ENCODE measurements at places on chromosomes 3 and 15.

GRCh38 chr3:13748276-13748879 lies 131.5 kb downstream of the WNT7A start:
- DNase-seq: no peak

- DNase-seq: no peak
Measured at GRCh38 chr3:146777941-146778340, 172.8 kb upstream of the PLSCR5 start.

DNA sequence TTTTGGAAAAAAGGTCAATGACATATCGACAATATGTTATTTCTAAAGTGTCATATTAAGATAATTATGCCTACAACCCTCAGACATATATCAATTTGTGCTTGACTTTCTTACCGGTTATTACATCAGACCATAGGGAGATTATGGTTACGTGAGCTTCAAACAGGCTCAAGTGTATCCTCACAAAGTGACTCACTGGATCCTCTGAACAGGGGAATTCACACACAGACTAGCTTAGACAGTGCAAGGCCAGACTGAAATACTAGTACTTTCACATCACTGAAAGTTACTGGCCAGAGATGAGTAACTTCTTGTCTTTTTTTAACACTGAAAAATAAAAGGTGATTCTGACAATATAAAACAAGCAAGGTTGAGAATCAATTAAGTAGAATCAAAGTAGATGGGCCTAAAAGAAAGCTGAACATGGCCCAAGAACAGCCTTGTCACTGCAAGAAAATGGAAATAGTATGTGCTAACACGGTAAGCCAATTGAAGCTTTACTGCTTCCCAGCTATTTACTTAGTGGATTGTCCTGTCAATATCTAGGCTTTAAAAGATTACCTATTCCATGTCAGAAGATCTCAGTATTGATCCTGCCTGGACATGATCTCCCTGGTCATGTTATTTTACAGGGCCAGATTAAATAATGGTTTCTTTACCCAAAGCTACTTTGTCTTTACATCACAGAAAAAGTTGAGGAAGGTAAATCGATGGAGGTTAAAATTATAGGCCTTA lies 848.6 kb downstream of the ROBO1 start:
- DNase-seq: peak; percentile 30

GRCh38 chr15:57861815-57862586 lies 155.5 kb downstream of the POLR2M start:
- no peak for DNase-seq

- DNase-seq: no peak
Measured at GRCh38 chr3:52232279-52233107, 6.5 kb downstream of the TWF2 start.

GRCh38 chr3:120470870-120471269 lies 20.1 kb upstream of the FSTL1 start:
- DNase-seq: no peak

GRCh38 chr3:194249323-194250097 lies 101.6 kb downstream of the CPN2 start:
- DNase-seq: no peak

DNA sequence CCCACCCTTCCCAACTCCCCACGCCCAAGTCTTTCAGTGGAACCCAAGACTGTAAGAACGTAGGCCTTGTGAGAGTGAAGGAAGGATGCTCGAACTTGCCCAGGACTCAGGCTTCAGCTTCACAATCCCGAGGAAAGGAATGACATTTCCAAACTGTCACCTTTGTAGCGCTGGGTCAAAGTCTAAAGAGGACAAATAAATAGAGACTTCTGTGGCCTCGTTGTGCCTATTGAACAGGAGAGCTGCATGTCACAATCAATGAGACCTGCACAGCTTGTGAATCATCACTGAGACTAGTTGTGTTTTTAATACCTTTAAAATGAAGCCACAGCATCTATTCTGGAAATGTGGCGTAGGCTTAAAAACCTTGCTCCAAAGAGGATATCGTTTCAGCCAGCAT lies 222.8 kb upstream of the ST8SIA2 start:
- DNase-seq: no peak

DNA sequence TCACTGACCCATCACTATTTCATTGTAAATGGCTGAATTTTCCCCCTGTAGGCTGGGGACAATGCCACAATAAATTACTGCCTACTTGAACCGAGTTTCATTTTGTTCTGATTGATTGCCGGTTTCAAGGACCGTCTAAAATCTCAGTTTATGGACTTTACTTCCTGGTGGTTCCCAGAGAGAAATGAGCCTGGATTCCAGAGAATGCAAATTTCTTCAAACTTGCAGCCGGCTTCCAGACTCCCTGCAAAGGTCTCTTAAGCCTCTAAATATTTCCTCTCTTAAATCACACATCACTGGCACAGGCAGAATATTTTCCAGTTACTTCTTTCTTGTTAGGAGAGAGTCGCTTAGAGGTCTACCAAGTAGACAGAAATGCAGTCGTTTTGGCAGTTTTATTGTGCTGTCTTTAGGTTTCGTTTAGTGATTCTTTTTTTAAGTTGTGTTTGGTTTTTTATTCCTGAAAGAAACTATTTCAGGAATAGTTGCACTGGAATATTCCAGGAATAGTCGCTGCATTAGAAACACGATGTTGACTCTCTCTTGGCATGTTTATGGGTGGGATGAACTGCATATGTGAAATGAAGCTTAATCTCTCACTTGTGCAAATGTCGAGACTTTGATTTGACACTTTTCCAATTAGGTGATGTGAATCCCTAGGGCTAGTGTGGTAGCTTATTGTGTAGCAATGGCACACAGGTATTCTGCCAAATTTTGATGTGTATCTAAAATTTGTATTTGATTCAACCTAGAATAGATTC lies 284.1 kb upstream of the NR2E3 start:
- no peak for DNase-seq

GRCh38 chr3:50840983-50841489 lies 166.3 kb downstream of the DOCK3 start:
- no peak for DNase-seq

GRCh38 chr3:101903451-101903871 lies 54.1 kb downstream of the NFKBIZ start:
- no peak for DNase-seq

- no peak for DNase-seq
Measured at GRCh38 chr3:180447136-180447535, 154.8 kb upstream of the TTC14 start.

- DNase-seq: no peak
Measured at GRCh38 chr3:30320392-30320791, 286.0 kb upstream of the TGFBR2 start.

GRCh38 chr3:186807231-186807630 lies 949 bp upstream of the RFC4 start:
- DNase-seq: no peak

GRCh38 chr3:184514171-184514490 lies 47.5 kb upstream of the EPHB3 start:
- no peak for DNase-seq

DNA sequence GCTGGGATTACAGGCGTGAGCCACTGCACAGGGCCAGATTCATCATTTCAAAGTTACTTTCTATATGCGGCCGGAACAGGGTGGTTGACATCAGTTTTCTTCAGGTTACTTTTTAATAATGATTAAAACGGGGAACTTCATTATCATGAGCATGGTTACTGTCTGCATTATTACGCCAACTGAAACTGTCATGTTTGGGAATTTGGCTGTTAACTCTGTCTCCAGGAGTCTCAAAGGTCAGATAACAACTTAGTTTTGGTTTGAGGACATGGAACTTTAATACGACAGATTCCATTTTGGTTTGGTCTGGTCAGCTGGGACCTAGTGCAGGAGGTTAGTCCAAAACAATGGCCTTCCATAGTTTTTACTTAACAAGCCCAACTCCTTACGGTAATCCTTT lies 8.5 kb downstream of the CYP8B1 start:
- no peak for DNase-seq

GRCh38 chr3:112519424-112520001 lies 20.2 kb upstream of the BTLA start:
- DNase-seq: peak; percentile 59

- no peak for DNase-seq
Measured at GRCh38 chr3:123163141-123163540, 38.6 kb upstream of the SEC22A start.

DNA sequence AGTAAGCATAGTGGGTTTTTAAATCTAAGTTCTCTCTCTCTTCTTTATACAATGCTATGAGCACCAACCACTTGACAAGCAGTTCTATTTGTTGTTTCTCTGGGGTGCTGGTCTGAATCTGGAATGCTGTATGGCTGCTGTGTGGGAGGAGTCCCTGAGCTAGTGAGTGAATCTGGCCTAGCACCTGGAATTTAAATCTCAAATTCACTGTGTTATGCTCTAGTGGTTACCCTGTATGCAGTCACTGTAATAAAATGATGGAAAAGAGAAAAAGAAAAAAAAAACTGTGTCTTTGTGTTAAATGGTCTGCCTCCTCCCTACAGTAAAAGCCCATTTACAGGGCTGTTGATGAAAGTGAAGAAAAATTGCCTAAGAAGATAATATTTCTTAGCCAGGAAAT lies 155.0 kb downstream of the ATP8B4 start:
- DNase-seq: no peak

GRCh38 chr15:45549541-45550220 lies 27.1 kb upstream of the SLC30A4 start:
- DNase-seq: no peak

DNA sequence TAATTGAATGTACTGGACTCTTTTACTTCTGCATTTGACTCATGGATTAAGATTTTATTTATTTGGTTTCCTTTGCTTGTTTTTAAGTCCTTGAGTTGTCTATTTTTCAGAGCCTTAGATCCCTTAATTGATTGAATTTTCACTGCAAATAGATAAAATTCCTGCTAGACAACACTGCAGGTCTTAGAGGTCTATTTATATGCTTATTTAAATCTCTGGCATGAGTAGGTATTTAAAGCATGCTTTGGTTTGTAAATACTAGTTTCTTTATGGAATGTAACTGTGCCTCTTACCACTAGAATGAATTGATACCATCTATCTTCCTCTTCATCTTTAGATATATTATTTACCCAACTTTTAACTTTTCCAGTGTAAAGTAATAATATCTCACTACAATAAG lies 20.0 kb downstream of the PLSCR5 start:
- no peak for DNase-seq

- DNase-seq: no peak
Measured at GRCh38 chr3:176005564-176005963, 1146.4 kb downstream of the NAALADL2 start.

DNA sequence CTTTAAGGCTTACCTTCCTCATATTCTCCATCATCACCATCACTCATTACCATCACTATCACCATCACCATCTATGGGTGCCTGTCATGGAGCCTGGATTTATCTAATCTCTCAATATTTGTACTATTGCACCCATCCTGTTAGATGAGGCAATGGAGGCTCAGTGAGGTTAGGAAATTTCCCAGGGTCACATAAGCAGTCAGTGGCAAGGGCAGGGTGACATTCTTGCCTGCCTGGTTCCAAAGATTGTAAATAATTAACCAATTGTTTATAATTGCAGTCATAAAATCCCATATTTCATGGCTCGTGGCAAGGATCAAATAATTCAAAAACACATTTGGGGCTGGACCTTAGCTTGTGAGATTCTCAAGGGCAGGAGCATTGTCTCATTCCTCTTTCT lies 55.2 kb downstream of the MGLL start:
- DNase-seq: no peak

DNA sequence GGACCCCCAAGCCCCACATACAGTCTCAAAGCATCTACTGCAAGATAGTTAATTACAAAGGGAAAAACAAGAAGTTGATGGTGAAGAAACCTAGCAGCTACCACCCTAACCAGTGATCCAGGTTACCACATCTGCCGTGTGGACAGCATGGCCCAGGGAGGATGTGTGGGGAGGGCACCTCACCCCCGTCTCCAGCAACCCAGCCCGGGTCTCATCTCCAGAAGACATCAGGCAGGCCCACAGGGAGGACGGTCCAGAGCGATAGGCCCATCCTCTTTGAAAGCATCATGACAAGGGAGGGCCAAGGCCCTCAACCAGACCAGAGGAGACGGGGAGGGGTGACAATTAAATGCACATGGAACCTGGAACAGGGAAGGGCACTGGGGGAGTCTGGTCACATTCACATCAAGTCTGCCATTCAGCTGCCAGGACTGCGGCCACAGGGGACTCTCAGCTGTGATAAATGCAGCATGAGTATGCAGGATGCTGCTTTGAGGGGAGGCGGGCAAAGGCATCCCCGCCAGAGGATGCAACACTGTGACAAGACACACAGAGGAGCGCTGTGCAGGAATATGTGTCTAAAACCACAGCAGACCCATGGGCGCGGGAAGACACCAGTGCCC lies 18.8 kb downstream of the ZXDC start:
- no peak for DNase-seq

DNA sequence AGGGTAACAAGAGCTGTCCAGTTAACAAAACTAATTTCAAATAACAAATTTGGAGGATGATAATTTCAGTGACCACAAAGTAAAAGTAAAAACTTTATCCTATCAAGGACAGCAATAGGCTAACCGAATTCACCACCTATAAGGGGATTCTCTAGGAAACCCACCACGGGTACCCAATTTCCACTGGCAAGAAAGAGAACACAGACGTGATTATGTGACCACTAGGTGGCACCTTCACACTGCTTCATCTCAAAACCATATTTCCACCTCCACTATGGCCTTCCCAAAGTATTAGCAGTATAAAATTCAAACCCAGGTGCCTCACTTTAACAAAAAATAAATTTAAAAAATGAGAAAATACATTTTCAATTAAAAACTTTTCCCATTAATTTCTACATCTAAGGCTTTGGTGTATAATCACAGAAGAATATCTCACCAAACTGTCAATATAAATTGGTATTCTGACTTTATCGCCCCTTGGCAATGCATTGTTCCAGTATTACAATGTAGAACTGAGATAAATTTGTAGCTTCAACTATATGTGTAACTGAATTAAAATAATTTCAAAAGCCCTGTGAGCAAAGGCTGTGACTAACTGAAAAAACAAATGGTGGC lies 96.5 kb downstream of the FSIP1 start:
- peak; percentile 40 for DNase-seq

DNA sequence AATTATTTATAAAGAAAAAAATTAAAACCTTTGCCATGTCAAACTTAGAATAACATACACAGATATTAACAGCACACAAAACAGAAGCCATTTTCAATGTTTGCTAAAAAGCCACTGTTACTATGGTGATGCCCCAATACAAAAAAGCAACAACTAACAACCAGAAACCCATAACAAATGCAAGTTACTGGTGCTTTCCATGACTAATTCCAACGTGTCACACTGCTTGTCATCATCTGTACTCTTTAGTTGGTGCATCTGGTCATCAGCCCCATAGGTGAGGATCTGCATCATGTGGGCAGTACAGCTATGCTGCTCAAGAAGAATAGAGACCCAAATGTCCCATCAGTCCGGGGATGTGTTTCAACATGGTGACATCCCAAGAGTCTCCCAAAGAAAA lies 52.8 kb downstream of the ATP8B4 start:
- DNase-seq: no peak

- no peak for DNase-seq
Measured at GRCh38 chr3:188060264-188060835, 93.6 kb upstream of the LPP start.

- DNase-seq: no peak
Measured at GRCh38 chr3:17709236-17709810, 33.1 kb downstream of the TBC1D5 start.
